ENCODE measurements at places on chromosomes 2 and 18. TPM values are rescaled to one million over a fixed set of nuclear protein-coding genes. Genes with fewer than 3 reads are reported as not detected.

- DNase-seq, result no peak
Observed at GRCh38 chr2:68362069-68362468, 3.0 kb upstream of the PLEK start.

GRCh38 chr2:211598238-211598637 lies 940.4 kb downstream of the ERBB4 start:
- DNase-seq, result no peak

DNA sequence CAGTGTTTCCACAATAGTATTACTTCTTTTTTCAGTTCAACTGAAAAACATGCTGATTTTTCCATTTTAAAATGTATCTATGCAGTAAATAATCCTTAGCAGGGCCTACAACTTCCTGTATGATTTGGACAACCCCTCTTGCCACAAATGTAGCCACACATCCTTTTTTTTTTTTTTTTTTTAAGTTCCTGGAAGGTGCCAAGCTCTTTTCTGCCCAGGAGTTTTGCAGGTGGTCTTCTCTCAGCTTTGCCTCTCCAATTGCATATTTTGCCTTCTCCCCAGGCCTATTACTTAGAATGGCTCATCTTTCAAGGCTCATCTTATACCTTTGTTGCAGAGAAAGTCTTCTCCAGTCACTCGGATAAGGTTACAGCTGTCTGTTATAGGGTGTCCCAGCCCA lies 11.6 kb downstream of the KLHL14 start:
- no peak for DNase-seq

DNA sequence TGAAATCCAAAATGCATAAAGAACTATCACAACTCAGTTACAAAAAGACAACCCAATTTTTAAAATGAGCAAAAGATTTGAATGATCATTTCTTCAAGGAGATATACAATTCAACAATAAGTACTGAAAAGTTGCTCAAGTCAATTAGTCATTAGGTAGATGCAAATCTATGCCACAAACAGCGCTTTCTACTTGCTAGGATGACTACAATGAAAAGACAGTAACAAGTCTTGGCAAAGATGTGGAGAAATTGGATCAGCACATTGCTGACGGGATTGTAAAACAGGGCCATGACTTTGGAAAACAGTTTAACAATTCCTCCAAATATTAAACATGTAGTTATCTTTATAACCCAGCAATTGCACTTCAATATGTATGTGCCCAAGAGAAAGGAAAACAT lies 166.3 kb upstream of the MC4R start:
- DNase-seq, result peak; percentile 41

- no peak for DNase-seq
Observed at GRCh38 chr18:3671176-3671575, 221.2 kb downstream of the TGIF1 start.

IL36B gene
- total RNA-seq, result not detected

GRCh38 chr2:118443596-118443995 lies 355.3 kb downstream of the INSIG2 start:
- peak; percentile 31 for DNase-seq

DNA sequence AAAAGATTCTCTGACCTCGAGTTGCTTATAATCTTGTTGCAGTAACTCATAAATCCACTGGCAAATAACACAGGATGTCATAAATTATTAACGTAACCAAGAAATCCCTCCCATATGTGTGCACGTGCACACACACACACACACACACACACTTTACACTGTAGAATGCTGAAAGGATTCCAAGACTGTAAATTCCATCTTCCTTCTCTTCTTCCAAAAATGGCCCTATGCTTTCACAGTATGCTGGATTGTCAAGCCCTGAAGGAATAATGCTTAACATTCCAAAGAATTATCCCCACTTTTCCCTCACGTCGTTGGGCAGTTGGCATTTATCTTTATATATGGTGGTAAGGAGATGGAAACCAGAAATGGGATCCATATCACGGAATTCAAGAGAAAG lies 117.5 kb upstream of the CRIM1 start:
- DNase-seq, result no peak

DNA sequence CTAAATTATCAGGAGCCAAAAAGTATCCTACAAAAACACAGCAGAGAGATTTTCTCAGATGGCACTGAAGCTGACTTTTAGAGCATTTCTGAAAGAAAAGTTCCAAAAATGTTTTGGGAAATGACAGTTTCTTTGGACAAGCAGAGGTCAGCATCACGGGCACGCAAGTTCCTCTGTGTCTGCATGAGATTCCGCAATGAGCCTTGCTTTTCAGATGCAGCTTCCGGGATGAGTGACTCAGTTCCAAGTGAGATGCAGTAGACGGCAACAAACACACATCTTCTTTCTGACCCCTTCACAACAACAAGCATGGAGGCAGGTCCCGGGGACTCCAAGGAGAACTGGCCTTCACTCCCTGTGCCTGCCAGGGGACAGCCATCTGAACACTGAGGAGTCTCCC lies 76.6 kb downstream of the EIPR1 start:
- no peak for DNase-seq

Data from foreskin keratinocyte (primary cell).